ENCODE measurements at places on chromosomes 2 and 18. TPM values are rescaled to one million over a fixed set of nuclear protein-coding genes. Genes with fewer than 3 reads are reported as not detected.

The WDR54 gene
- total RNA-seq: 64.7 TPM

The NT5DC4 gene
- total RNA-seq: not detected

The FSHR gene
- not detected for total RNA-seq

DNA sequence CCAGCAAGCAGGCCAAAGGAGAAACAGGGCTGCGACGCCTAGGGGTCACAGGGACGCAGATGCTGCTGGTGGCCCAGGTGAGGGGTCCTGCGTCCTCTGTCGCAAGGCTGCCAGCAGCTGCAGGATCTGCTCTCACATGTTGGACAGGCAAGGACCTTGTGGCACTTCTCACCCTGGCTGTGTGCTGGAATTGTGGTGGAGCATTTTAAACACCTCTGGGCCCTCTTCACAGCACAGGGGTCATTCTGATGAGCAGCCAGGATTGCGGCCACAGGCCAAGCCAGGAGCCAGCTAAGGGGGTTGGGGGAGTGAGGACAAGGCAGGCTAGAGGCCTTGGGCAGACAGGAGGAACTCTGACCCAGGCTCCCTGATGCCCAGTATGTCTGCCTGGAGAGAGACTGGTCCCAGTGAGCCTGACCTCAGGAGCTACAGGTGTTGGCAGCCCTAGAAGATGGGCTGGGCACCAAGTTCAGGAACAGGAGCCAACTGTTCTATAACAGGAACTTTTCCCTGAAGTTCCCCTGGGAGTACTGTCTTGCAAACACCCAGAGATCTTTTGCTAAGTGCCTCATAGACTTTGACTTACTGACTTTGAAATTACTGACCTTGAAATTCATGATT, 40.2 kb downstream of the EFR3B start:
- no peak for DNase-seq

GRCh38 chr18:13465476-13465875, 246.9 kb downstream of the LDLRAD4 start:
- DNase-seq: no peak

DNA sequence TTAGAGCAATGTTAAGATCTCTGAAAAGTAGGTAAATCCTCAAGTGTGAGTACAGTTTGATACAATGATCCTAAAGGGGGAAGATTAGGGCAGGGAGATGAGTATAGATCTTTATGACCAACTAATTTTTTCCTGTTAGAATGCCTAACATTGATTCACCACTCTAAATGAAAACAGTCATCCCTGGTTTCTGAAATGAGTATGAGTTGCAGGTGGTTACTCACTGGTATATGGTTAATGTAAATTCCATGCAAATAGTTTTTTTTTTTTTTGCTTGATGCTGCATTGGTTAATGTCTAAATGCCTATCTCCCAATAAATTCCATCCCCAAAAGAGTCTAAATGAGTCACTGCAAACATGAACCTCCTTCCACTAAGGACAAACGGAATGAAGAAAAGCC, 55.0 kb upstream of the SERPINB2 start:
- peak; percentile 85 for DNase-seq

DNA sequence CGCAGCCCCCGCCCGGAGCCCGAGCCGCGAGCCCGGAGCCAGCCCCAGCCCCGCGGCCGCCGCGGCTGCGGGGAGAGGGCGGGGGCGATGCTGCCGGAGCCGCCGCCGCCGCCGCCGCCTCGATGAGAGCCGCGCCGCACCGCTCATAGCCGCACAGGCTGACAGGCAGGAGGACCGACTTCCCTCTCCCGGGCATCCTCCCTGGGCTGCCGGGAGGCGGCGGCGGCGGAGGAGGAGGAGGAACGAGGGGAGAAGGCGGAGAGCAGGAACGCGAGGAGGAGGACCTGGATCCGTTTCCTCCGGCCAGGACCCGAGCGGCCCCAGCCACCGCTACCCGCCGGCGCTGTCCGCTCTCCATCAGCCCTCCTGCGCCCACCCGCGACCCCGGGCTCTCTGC, 370 bp downstream of the KLHL29 start:
- DNase-seq: peak; percentile 48

DNA sequence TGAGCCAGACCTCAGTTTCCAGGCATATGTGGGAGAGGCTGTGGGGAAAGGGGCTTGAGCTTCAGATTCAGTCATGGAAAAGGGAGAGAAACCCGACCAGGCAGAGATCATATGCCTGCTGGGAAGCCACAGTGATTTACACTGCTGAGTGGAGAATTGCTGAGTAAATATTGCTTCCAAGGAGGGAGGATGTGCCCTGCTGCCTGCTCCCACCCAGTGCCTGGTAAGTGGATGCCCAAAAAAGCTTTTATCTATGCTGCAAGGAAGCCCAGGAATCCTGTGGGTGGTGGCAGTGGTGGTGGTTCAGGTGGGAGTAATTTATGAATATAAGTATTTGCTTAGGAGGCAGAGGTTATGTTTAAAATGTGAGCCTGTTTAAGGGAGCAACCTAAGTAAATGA, 39.5 kb downstream of the INO80C start:
- no peak for DNase-seq

DNA sequence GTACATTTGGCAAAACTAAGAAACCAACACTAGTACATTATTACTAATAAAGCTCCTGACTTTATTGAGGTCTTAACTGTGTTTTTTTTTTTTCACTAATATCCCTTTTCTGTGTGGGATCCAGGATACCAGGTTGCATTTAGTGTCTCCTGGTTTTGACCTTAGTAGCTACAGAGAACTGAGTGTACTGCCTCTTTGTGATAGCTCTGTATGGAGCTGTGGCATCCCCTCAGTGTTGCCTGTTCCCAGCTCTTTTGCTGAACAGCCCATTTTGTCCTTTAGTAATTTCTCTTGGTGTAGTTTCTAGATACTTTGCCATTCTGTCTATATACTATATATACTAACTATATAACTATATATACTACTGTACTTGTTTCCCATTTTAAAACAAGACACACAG, 31.6 kb downstream of the KCMF1 start:
- no peak for DNase-seq
